Uterine smooth muscle cell (primary cell): ENCODE measurements at places on chromosomes 3 and 15. TPM values are rescaled to one million over a fixed set of nuclear protein-coding genes. Genes with fewer than 3 reads are reported as not detected.

Gene MESP1
- 0.44 and 1.1 TPM in 2 replicates for total RNA-seq

Gene DUOXA2
- total RNA-seq: not detected in 2 replicates

Gene BRK1
- 83.0 and 109 TPM in 2 replicates for total RNA-seq

Gene RTP4
- 1.4 and 2.9 TPM in 2 replicates for total RNA-seq

Gene GP5
- total RNA-seq: under 0.01 TPM in 1 of 2 replicates, not detected in the other

Gene CYP1A2
- not detected in 2 replicates for total RNA-seq

Gene AHSG
- not detected in 2 replicates for total RNA-seq

Gene RFTN1
- 27.8 and 31.4 TPM in 2 replicates for total RNA-seq

Gene PLA1A
- 0.25 and 0.33 TPM in 2 replicates for total RNA-seq
